ENCODE measurements at places on chromosomes 1 and 21.
A peak's percentile ranks its signal among the peaks of the same experiment; 100 is the strongest.

DNA sequence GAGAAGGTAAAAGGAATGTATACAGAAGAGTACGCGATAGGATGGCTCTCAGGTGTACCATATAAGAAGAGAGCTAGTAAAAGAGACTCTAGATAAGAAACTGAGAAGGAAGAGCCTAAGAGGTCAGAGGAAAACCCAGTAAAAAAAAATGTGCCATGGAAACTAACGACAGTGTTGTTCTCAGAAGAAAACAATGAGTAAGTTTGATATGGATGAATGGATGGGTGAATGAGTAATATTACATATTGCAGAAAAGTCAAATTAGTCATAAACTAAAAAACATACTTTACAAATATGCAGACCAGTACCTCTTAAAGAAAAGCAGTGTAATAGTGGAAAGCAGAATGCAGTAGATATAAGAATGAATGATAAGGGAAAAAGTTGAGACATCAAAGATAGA is 316.2 kb downstream of the HMCN1 start:
- no peak for DNase-seq

DNA sequence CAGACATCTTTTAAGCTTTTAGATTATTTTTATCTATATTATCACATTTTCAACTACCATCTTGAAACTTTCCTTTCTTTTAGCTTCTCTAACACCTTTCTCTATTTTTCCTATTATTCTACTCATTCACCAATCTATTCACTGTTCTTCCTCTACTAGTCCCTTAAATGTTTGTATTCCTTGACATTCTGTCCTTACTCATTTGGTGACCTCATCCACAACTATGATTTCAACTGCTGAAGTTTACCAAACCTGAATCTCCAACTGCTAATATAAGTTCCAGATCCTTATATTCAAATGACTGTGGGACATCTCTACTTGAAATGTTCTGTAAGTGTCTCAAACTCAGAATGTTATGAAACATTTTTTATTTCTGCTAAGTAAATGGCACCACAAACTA is 49.2 kb downstream of the TUT4 start:
- DNase-seq, result no peak

- DNase-seq, result no peak
Measured at GRCh38 chr1:87197156-87197555, 131.5 kb upstream of the LMO4 start.

- DNase-seq, result no peak
Measured at GRCh38 chr1:198363625-198364151, 176.8 kb downstream of the ATP6V1G3 start.

- no peak for DNase-seq
Measured at GRCh38 chr1:53558739-53559315, 99.6 kb downstream of the DMRTB1 start.

DNA sequence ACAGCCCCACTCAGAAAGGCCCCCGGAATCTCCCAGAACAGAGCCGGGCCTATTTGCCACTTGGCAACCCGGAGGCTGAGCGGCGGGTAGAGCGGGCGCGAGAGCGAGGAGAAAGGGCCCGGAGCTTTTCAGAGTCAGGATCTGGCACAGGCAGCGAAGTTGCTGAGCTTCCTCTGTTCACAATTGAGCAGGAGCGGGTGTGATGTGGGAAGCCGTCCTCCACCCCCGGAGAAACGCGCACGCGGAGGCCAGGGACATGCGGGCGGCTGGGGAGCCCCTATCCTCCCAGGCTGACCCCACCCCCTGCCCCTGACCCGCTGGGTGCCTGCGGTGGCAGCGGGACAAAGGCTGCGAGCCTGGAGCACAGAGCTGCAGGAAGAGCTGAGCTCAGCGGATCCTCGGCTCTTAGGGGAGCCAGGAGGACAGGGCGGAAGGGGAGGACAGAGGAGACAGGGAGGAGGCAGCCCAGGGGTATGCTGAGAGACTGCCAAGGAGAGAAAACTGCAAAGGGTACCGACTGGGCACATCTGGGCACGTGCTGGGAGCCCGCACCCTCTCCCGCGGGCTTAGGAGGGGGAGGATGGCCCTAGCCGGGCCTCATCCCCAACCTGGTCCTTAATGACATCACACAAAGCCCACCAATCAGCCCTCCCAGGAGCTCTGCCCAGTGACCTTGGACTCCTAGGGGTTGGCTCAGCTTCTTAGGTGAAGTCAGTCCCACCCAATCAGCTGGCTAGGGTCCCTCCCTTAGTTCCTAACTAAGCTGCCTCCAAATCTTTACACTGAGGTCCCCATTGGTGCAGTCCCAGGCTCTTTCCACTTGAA is 9.3 kb downstream of the KIF21B start:
- DNase-seq, result no peak

DNA sequence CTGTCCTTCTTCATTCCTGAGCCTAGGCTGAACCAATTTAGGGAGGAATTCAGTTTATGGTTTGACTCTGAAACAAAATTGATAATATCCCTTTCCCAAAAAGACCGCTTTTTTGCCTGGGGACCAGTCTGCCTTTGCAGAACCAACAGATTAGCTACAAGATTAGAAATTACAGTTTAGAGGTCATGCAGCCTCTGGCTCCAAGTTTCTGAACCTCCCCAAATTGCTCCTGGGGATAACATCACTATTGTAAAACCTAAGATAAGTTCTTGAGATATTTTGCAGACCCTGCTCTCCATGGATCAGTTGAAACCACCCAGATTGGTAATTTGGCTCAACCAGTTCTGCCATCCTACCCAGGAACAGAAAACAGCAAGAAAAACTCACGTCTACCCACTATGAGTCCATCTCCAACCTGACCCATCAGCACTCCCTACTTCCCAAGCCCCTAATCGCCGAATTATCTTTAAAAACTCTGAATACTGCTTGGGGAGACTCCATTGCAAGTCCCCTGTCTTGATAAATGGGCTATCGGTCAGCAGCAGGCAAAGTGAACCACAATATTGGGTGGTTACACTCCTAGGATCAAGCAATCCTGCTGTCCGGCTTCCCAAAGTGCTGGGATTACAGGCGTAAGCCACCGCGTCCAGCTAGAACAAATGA is 605 bp upstream of the RABGGTB start:
- no peak for DNase-seq

- DNase-seq, result no peak
Measured at GRCh38 chr1:219086956-219087469, 86.7 kb upstream of the LYPLAL1 start.

DNA sequence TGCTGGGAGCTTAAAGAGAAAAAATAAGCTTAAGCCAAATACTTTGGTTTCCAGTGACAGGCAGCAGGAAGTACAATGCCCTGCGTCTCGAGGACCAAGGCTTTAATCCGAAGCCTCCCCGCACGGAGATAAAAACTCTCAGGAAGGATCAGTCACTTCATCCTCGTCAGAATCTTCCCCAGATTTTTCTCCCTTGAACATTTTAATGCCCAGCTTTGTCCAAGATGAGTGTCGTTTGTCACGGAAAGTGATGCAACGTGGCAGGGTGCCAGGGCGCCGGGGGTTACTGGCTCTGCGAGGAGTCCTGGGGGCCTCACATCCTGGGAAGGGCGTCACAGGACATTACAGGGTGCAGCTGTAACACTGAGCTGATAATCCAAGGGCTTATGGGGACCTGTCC is 25.2 kb upstream of the PCBP3 start:
- DNase-seq, result no peak

DNA sequence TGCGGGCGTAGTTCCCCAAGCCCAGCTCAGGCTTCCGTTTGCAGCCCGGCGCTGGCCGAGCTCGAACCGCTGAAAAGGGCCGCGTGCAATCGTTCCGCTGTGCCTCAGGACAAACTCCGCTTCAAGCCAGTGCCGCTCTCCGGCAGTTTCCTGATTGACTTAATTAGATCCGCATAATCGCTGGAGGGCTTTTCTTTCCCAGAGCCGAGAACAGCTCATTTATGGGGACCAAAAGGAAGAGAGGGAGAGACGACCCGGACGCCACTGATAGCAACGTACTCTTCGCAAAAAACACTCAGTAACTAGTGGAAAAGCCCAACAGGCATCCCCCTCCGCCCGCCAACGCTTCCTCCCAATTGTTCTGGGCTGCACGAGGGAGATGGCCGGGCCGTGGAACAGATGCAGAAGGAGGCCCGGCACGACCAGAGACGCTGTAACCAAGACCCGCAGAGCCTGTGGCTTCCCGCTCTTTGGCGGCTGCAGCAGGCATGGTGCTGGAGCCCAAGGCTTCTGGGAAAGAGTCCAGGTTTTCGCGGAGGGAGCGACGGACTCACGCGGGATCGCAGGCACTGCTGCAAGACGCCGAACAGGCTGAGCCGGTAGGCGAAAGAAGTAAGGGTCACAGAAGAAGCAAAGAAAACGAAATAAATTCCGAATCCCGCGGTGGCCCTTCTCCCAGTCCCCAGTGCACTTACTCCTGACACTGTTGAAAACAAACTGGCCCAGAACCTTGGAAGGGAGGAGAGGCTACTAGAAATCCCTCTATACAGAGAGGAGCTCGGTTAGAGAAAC is 3.6 kb upstream of the FOXD2 start:
- DNase-seq, result peak; percentile 38

DNA sequence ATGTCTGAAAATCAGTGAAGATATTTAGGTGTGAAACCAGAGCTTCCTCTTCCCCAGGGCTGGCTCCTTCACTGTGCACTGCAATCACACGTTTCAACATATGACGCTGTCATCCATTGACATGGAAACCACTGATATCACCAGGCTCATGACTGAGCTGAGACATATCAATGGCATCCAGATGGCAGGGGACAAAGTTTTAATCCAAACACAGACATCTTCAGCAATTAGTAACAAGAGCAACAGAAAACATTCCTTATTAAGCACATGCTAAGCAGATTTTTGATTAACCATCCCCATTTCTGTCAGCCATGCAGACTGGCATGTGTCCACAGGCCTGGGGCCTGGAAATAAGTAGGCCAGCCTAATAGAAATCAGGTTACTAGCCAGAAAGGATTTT is 108.0 kb upstream of the ADAR start:
- DNase-seq, result no peak

- no peak for DNase-seq
Measured at GRCh38 chr1:17470021-17470799, 30.7 kb upstream of the RCC2 start.

GRCh38 chr1:238401144-238401543 is 510.4 kb upstream of the ZP4 start:
- DNase-seq, result no peak

DNA sequence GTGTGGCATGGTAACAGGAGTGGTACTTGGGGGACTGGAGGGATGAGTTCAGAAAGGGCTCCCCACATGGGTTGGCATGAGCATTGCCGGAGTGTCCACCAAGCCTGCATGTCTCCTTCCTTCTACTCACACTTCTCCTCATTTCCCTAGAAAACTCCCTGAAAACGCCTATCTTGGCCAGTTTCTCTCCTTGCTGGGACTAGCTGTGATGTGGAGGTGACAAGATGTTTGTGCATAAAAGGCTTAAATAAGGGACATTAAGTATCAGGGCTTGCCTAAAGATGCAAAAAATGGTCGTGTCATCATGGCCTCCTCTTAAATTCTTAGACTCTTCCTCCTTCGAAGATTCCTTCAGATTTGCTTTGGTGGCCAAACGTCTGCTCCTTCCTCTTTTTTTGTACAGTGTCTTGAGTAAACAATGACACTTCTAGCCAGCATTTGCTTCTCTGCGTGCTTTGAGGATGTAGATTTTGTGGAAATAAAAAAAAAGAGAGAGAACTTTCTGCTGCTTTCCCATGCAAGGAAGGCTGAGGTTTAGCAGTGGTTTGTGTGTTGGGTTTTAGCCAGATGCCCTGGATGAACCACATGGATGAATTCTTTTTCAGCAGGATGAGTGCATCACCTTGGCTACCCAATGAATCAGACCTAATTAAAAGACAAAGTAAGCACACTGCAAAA is 239.1 kb upstream of the IRF2BP2 start:
- DNase-seq, result peak; percentile 87

DNA sequence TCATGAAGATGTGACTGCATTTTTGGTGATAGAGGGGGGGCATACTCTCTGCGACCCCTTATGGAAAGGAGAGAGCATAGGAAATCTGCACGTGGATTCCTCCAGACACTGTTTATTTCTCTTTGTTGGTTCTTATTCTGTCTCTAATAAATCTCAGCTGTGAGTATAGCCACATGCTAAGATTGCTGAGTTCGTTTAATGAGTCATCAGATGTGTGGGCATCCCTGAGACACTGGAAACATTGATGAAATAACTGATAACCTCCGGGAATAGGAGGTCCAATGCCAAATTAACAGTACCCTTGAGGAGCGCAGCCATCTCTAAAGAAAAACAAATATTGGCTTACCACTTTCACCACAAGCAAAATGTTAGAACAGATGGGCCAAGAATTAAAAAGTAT is 880.2 kb upstream of the NEGR1 start:
- DNase-seq, result no peak

GRCh38 chr1:42940851-42941639 is 17.6 kb downstream of the SLC2A1 start:
- no peak for DNase-seq

GRCh38 chr1:190303501-190303900 is 174.2 kb downstream of the BRINP3 start:
- no peak for DNase-seq

- DNase-seq, result no peak
Measured at GRCh38 chr1:157154940-157155514, 16.8 kb upstream of the ETV3 start.
